ENCODE measurements at places on chromosomes 7 and 10.

GRCh38 chr10:102675011-102675665 is 30.9 kb downstream of the TRIM8 start:
- no peak for DNase-seq

- no peak for DNase-seq
Measured at GRCh38 chr10:81027223-81027622, 489.5 kb downstream of the SH2D4B start.

GRCh38 chr7:38878694-38879457 is 30.1 kb downstream of the VPS41 start:
- no peak for DNase-seq

DNA sequence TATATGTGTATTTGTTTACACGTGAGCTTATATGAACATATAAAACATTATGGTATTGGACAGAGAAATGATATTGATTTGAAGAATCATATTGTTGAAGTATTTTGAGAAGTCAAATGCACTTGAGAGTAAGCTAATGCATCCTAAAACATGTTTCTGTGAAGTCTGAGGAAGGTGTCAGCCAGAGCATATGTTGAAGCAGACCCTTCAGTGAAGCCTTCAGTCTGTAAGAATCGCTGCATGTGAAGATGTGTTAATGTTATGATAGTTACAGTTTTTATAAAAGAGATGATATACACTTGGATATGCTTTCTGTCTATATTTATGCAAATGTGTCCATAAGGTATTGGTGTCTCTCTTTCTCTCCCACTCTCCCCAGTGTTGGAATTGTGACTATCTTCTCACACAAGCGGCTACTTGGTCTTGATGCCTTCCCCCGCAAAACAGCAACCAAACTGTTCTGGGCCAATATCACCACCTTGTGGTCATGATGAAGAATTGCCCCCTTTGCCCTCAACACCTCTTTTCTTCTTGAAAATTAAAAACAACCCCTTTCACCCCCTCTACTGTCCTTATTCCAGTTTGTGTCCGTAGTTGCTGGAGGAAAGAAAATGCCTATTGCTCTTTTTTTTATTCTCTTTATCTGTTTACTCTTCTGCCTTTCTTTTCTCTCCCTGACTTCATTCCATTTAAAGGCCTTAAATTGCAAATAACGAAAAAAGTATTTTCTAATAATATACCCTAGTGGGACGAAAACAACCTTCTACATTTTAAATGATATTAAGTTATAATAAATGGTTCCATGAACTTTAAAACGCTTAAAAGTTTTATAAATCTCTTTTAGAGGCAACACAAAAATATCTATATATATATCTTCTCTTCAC is 64.9 kb downstream of the IKZF1 start:
- DNase-seq, result no peak

- no peak for DNase-seq
Measured at GRCh38 chr7:100160067-100160466, 1.5 kb upstream of the TRAPPC14 start.

GRCh38 chr10:132532179-132532578 is 5.4 kb upstream of the INPP5A start:
- DNase-seq, result no peak

DNA sequence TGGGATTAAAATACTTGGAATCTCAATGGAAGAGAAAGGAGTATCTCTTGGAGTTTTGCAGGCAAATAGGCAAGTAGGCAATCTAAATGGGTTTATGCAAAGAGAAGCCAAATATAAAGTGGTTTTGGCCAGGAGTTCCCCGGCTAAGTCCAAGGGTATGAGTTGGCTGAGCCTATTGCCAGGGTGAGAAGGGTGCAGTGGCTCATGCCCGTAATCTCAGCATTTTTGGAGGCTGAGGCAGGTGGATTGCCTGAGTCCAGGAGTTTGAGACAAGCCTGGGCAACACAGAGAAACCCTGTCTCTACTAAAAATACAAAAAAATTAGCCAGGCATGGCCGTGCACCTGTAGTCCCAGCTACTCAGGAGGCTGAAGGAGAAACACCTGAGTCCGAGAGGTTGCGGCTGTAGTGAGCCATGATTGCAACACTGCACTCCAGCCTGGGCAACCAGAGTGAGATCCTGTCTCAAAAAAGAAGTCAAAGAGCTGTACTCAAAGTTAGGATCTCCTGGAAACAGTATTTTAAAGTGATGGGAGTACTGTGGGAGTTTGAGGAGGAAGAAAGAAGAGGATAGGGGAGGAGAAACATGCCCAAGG is 130.4 kb upstream of the RAB18 start:
- no peak for DNase-seq

GRCh38 chr10:1227510-1228402 is 171.6 kb downstream of the WDR37 start:
- DNase-seq, result no peak

DNA sequence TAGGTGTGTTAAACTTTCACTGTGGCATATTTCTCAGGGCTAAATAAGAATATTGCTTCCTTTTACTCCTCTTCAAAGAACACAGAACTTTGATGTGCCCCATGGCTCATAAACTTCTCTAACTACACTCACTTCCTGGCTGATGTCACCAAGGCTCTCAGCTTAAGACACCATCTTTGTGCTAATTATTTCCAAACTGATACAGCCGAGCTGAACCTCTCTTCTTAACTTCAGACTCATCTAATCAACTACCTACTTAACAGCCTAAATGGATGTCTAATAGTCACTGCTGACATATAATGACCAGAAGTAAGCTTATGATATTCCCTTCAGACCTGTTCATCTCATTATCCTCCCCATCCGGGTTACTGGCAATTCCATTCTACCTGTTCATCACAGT is 3.6 kb downstream of the C10orf67 start:
- DNase-seq, result no peak

GRCh38 chr10:11165591-11166543 is 148.2 kb downstream of the CELF2 start:
- DNase-seq, result peak; percentile 37

GRCh38 chr10:6665847-6666246 is 85.8 kb upstream of the PRKCQ start:
- no peak for DNase-seq

DNA sequence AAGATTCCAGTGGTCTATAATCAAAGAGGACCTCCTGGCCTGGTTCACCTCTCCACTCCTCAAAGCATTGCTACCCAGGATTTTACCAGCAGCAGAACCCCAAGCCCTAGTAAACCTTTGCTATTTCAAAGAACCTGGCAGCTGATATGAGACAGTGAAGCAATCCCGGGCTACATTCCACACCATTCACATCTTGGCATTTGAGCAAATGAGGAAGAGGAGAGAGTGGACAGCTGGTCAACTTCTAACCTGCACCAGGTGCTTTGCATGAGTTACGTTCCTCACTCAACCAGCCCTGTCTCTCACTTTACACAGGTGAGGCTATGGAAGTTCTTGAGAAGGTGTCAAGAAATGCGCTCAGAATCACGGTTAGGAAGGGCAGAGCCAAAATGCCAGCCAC is 1.1 kb downstream of the CCDC3 start:
- no peak for DNase-seq

DNA sequence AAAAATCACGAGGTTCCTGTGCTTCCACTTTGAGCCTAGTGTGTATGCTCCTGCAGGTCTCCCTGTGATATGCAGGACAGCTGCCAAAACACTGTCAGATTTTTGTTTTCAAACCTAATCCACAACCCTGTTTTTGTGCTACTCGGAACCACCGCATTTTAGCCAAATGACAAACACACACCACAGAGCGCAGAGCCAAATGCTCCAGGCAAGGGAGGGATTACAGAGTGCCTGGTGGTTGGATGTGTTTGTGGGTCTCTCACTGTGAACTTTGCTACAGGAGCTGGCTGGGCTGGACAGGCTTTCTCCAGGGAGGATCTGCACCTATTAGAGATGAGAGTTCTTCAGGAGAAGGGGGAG is 5.7 kb upstream of the RBM28 start:
- DNase-seq, result no peak

GRCh38 chr10:90921906-90922305 is 1.0 kb upstream of the ANKRD1 start:
- DNase-seq, result no peak

GRCh38 chr7:128914566-128915151 is 4.2 kb upstream of the KCP start:
- DNase-seq, result no peak

DNA sequence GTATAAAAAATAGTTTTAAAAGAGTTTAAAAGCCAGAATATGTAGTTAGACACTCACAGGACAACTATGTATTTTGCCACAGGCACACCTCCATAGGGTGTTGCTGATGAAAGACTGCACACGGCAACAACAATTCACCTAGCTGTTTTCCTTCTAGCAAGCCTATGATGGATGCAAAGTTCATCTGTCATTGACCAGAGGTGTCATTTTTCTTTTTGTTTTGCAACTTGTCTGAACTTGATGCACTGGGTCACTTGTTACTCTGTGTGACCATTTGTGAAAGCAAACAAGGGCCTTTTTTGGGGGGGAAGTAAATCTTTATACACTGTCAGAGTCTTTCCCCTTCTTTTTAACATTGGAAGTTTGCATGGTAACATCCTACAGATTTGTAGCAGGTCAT is 258.0 kb upstream of the SEMA3A start:
- DNase-seq, result no peak

DNA sequence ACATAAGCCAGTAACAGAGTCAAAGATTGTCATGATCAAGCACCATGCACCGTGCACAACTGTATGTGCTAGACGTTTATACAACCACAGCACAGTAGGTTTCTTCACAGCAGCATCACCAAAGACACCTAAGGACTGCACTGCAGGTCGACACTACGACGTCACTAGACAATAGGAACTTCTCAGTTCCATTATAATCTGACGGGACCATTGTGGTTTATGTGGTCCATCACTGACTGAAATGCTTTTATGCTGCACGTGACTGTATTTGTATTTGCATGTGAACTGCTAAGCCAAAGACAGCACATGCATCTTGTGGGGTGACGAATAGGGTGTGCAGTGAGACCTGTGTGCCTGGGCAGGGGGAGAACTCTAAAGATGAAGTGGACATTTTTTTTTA is 164.9 kb downstream of the PARD3 start:
- no peak for DNase-seq

- DNase-seq, result no peak
Measured at GRCh38 chr7:80467069-80467468, 44.8 kb downstream of the GNAT3 start.

DNA sequence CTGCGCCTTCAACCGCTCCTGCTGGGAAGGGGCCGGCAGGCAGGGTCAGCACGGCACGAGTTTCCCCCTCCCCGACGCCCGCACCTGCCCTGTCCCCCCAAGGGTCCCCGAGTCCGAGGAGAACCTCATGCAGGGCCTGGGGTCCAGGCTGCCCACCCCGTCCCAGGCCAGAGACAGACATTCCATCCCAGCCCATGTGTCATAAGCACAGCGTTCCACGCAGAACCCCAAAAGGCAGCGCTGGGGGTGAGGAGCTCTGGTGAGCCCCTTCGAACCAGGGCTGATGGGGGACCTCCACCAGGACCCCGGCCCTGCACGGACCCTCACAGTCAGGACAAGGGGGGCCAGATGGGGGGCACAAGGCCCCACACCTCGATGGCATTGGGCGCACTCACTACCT is 49.2 kb downstream of the TNRC18 start:
- DNase-seq, result no peak

DNA sequence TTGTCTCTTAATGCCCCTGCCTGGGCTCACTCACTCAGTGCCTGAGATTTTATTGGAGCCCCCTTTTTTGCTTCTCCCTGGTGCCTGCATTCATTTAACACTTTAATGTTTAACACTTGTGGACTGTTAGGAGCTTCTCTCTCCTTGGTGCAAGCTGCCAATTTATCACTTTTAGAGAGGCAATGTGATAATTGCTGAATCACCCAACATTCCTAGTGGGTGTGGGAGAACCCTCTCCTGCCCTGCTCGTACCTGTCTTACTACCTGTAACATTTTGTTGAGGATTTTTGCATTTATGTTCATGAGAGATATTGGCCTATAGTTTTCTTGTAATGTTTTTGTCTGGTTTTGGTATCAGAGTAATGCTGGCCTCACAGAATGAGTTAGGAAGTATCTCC is 13.2 kb downstream of the STAM start:
- DNase-seq, result no peak

DNA sequence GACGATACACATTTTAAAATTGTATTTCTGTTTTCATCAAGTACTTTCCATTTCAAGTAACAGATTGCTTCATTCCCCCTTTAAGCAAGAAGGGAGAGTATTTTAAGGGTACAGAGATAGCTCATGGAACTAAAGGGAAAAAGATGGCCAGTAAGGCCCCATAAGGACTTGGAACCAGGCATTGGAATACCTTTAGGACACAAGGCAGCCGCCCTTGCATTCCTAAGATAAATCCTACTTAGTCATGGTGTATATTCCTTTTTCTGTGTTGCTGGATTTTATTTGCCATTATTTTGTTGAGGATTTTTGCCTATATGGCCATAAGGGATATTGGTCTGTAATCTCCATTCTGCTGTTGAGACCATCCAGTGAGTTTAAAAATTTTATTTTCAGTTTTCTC is 49.2 kb downstream of the BTRC start:
- no peak for DNase-seq

DNA sequence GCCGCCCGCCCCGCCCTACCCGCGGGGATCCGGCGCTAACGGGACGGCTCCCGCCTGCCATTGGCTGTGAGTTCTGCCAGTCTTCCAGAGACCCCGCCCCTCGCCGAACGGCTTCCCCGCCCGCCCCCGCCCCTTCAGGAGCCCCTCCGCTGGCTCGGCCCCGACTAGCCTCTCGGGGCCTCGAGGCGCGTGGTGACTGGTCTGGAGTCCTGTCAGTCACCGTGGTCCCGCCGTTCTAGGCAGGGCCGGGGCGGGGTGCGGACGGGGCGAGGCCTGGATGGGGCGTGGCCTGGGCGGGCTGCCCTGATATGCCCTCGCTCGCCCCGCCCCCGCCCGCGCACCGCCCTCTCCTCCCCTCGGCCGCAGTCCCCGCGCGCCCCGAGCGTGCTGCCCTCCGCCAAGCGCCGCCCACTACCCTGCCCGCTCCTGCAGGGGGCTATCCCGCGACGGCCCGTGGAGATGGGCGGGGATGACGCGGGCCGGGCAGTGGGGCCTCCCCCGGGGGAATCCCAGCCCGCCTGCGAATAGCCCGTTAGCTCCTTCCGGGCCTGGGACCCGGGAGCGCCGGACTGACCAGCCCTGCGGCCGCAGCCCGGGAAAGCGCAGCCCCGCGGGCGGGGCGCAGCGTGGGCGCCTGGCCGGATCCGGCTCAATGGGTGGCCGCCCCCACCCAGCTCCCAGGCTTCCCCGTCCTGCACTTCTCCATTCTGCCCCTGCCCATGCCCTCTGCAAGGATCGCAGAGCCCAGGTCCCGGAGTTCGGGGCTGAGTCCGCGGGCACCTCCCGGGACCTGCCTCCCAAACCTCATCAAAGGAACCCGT is 444 bp upstream of the HIP1 start:
- DNase-seq, result peak; percentile 100

DNA sequence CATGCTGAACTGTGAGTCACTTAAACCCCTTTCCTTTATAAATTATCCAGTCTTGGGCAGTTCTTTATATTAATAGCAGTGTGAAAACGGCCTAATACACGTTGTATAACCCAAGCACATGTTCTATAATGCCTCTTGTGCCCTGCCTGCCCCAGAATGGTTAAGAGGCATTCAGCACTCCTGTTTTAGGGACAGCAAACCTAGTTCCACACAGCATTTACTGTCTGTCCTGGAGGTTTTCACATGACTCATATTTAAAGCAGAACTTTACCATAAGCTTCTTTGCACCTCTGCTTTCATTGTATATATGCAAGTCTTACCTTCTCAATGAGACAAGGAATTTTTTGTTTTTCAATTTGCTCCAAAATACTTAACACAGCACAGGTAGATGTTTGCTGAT is 144.8 kb downstream of the ICA1 start:
- DNase-seq, result no peak
